Kidney tubule cell (primary cell): ENCODE measurements at places on chromosomes 16 and 17.

DNA sequence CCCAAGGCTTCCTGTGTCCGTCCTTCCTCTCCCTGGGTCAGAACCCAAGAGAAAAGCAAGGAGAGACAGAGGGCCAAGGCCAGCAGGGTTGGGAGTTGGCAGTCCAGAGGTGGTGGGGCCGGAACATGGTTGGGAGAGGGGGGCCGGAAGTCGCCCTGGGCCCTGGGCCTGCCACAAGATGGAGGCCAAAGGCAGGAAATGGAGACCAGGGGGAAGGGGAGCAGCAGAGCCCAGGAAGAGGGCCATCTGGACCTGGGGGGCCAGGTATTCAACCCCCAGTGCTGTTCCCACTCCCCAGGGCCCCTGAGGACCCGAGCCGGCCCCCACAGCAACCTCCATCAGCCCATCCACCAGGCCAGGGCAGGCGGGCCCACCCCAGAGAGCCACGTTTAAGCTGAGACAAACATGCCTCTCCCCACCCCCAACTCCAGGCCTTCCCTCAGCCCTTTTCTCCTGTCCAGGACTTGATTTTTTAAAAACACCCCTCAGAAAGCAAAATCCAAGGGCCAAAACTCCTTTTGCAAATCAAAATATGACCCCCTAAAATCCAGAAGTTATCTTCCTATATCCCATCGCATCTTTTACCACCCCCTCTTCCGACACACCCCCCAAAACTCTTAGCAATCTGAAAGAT is 4.4 kb upstream of the BCL6B start:
- no peak for DNase-seq

DNA sequence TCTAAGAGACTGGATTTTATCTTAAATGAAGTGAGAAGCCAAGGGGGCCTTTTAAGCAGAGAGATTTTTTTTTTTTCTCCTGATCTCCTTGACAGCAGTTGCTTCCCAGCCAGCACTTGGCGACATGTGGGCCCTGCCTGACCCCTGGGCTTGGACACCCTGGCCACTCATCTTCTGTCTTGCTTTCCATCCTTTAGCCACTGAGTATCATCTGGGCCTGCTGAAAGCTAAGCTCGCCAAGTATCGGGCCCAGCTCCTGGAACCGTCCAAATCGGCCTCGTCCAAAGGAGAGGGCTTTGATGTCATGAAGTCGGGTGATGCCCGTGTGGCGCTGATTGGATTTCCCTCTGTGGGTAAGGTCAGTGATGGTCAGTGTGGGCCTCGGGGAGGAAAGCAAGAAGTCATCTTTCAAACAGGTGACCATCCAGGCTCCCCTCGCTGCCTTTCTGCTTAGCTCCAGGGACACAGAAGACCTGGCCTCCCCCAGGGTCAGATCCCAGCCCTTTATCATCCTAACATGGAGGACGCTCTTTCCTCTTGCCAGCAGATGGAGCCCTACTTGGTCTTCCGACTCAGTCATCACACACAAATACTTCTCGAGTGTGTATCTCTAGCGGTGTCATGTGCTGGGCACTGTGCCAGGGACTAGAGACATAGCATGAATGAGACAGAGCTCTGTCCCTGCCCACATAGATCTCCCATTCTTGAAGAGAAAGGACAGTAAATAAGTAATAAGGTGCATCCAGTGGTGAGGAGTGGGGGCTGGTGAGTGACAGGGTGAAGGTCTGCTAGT is 6.1 kb downstream of the DRG2 start:
- peak; percentile 80 for DNase-seq

DNA sequence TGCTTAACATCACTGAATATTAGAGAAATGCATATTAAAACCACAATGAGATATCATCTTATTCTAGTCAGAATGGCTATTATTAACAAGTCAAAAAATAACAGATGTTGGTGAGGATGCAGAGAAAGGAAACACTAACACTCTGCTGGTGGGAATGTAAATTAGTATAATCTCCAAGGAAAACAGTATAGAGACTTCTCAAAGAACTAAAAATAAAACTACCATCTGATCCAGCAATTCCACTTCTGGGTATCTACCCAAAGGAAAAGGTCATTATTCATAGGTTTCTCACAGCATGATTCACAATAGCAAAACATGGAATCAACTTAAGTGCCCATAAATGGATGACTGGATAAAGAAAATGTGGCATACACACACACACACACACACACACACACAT is 166.4 kb downstream of the CEP112 start:
- DNase-seq = no peak

GRCh38 chr16:15775663-15776304 is 81.0 kb downstream of the MYH11 start:
- DNase-seq = no peak

- no peak for DNase-seq
Measured at GRCh38 chr16:50676684-50677225, 4.4 kb downstream of the SNX20 start.

DNA sequence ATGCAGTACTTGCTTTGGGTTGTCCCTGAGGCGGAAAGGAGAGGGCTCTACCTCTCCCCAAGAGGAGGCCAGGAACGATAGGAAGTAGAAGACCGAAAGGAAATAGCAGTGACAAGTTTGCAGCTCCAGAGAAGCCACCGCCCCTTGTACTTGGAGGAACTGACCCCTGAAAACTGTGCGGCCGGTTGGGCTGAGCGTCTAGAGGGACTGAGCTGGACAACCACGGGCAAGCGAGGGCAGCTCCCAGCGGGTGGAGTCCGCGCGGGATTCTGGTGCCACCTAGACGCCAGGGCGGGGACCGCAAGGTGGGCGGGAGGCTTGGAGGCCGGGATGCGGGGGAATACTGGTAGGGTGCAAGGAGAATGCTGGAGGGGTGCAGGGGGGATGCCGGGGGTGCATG is 1.3 kb upstream of the SLC6A4 start:
- DNase-seq = peak; percentile 60

- no peak for DNase-seq
Measured at GRCh38 chr17:10756185-10756584, 26.4 kb upstream of the TMEM220 start.

- DNase-seq = no peak
Measured at GRCh38 chr17:61878984-61879612, 15.8 kb upstream of the BRIP1 start.

- peak; percentile 54 for DNase-seq
Measured at GRCh38 chr16:84423416-84423837, 55.1 kb downstream of the ATP2C2 start.

DNA sequence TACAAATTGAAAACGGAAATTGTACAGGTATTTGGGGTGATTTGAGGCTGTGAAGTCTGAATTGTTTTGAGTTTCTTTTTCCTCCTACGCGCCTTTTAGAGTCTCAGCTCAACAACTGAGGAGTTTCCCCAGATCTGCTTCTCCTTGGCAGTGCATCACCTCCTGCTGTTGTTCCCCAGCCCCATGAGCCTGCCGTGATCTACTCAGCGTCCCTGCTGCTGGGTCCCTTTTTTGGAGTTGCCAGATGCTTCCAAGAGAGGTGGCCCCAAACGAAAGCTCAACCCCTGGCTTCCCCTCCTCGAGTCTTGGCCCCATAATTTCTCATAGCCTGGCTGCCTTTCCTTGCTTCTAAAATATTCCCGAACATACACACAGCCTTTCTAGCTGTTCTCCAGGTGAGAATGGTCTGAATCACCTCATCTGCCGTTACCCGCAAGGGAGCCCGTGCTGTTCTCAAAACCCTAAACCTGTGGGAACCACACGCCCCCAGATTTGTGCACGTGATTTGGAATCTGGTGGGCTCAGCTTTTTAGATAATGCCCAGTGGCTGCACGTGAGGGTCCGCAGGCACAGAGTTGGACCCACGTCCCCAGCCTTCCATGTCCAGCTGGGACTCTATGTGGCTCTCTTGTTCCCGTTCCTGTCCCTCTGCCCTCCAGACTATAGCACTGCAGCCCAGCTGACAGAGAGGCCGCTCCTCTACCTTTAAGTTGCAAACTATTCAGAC is 179.1 kb upstream of the CHMP6 start:
- DNase-seq = no peak

GRCh38 chr17:3474212-3474611 is 1.6 kb upstream of the ASPA start:
- peak; percentile 58 for DNase-seq

GRCh38 chr16:23069844-23070243 is 79.4 kb downstream of the USP31 start:
- DNase-seq = no peak

GRCh38 chr17:68423251-68423650 is 34.0 kb downstream of the WIPI1 start:
- no peak for DNase-seq

DNA sequence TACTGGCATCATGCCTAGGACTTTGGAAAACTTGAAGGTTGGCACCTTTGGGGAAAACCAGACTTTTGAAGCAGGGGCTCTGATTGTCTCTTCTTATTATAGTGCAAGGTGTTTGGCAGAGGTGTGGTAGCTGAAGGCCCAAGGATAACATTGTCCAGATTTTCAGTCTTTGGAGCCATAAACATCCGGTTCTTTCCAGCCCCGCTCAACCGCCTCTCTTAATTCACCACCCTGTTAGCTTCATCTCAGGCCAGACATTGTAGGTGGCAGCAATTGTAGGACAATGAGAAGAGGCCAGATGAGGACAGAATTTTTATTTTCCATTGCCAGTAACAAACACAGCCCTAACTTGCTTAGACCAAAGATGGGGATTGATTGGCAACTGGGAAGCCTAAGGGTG is 649.8 kb downstream of the MAF start:
- DNase-seq = no peak

- no peak for DNase-seq
Measured at GRCh38 chr16:30925995-30926811, 2.8 kb downstream of the FBXL19 start.

- DNase-seq = no peak
Measured at GRCh38 chr16:61050547-61050946, 985.7 kb downstream of the CDH8 start.

DNA sequence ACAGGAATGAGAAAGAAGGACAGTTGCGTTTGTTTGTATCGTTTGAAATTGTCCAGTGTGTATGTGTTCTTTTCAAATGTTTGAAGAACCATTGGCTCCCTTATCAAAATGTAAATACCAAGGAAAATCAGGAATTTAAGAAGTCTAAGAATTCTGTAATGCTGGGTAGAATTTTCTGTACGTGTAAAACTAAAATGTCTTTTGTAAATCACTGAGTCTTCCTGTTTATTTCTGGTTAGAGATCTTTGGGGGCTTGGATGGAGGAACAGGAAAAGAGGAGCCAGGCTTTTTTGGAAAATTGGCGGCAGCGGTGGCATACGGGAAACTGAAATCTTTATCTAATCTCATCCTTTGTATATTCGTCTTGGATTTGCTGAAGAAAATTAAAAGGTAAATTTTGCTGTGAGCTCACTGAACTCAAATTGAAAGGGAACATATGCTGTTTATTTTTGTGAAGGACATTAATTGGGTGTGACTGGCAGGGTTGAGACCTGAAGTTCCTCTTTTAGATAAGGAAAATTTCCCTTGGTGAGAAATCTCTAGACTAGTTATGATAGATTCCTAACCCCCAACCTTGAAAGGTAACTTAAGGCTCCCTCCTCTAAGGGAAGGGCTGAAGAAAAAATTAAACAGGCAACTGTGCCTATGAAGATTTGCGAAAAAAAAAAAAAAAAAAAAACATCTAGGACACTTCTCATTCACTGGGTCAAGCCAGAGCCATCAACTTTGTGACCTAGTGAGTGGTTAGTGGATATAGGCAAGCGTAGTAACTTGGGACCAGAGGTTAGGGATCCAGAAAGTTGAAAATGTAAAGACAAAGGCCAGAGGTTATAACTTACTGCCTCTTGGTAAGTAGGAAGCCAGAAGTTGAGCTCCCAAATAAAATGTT is 10.8 kb downstream of the TAT start:
- no peak for DNase-seq

DNA sequence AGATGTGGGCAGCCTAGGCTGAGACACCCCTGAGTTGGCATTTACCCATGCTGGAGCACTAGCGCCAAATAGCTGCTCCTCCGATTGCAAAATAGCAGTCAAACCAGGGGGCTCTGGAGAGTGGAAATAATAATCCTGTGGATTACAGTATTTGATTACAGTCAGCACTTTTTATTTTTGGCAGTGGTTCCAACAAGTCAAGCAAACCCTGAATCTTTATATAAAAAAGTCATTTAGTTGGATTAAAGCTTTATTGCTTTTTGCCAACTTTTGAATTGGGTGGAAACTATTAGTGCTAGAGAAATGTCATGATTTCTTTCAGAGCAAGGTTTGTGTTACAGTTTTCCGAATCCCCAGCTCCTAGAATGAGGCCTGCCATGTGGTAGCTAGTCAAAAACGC is 99.3 kb upstream of the FAM20A start:
- no peak for DNase-seq

- DNase-seq = peak; percentile 81
Measured at GRCh38 chr17:32486111-32486700, 587 bp upstream of the CDK5R1 start.

- peak; percentile 73 for DNase-seq
Measured at GRCh38 chr16:285146-286055, 2.4 kb downstream of the PDIA2 start.

DNA sequence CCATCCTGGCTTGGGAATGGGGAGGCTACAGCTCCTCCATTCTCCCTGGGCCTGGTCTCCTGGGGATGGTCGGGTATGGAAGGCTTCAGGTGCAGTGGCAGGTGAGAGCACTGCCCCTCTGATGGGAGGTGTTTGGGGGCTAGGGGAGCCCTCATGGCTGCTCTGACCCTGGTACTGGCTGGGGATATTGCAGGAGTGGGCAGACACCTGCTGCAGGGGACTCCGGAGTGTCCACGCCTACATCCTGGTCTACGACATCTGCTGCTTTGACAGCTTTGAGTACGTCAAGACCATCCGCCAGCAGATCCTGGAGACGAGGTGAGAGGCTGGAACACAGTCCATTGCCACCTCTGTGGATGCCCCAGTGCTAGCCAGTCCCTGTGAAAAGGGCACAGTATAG is 8.8 kb downstream of the RASL10B start:
- DNase-seq = no peak

DNA sequence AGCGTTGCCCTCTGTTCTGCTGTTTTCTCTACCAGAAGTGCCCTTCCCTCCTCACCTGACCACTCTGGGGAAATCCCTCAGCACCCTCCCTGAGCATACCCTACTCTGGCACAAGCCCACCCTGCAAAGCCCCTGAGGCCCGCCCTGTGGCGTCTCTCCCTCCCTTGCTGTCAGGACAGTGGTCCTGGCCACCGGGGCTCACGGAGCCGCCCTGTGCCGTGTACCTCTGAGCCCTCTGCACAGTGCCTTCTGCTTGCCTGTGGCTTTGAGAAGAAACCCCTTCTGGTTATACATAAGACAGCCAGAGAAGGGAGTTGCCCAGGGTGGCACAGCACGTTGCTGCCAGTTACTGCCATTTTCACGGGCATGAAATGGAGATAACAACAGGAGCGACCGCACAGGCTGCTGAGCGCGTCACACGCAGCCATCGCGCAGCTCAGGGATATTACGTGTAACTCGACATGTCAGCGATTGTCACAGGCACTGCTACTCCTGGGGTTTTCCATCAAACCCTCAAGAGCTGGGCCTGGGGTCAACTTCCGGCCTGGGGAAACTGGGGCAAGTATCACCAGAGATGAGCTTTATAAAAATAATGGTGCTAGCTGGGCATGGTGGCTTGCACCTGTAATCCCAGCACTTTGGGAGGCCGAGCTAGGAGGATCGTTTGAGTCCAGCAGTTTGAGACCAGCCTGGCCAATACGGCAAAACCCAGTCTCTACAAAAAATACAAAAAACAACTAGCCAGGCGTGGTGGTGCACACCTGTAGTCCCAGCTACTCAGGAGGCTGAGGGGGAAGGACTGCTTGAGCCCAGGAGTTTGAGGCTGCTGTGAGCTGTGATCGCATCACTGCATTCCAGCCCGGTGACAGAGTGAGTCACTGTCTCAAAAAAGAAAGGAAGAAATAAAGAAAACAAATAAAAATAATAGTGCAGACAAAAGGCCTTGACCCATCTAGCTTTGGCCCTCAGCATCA is 14.8 kb downstream of the SCGB1C2 start:
- peak; percentile 42 for DNase-seq

- DNase-seq = peak; percentile 21
Measured at GRCh38 chr17:79109584-79109983, 35.0 kb downstream of the ENGASE start.
